ENCODE measurements at places on chromosomes 6 and 20.
A peak's percentile ranks its signal among the peaks of the same experiment; 100 is the strongest.

GRCh38 chr6:71410681-71411080 is 122.1 kb downstream of the OGFRL1 start:
- DNase-seq: no peak

DNA sequence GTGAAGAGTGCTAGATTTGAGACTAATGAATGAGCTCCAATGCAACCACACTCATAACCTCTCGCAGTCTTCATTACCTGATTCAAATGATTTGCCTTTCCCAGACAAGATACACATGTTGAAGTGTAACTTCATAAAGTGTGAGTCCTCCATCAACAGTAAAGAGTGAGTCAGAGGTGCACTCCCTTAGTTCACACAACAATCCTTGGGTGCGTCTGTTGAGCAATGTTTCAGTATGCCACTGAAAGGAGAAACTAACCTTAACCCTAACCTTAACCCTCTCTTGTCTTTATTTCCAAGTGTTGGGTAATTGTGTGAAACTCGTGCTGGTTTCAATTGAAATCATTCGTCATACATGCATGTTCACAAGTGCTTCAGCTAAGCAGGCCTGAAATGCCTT is 21.0 kb upstream of the RIN2 start:
- no peak for DNase-seq

DNA sequence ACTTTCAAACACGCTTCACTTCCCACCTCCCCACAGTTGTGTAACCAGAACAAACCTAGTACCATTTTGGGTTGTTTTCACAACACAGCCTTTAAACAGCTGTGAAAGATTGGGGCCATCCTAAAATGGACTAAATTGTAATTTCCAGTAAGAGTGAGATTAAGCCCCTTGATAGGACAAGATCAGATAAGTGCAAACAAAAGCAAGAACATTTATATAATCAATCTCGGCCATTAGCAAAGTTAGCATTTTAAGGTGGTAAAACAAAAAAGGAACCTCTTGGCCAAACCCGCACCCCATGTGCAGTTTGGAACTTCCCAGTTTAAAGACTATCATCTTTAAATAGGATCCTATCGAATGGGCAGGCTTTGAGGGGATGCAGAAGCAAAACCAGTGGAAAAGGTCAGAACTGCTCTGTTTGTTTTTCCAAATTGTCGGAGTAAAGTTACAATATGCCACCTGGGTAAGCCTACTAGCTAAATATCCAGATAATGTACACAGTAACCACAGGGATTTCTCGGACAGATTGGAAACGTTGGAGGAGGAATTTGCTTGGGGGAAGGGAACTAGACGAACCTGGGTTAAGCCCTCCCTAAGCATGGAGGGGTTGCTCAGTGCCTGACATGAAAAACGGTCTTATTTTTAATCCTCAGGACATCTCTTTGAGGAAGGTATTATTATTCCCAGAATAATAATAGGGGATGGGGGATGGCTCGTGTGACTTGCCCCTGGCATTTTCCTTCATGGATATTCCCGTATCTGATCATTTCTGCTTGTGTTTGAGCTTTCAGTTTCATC is 159.8 kb upstream of the SALL4 start:
- no peak for DNase-seq

DNA sequence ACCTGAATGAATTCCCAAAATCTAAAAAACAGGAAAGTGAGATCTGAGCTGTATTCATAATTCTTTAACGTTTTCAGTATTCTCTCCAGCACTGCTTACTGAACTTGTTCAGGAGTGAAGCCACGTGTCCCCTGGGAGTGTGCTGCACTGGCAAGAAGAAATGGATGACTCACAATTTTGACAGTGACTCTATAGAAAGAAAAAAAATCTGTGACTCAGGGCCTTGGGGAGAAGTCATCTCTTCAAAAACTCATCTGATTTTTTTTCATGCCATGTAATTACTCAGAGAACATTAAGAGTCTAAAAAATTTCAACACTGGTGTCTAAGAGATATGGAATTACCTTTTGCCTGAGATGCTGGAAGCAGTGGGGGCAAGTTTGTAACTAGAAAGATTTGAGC is 39.7 kb downstream of the ANKEF1 start:
- DNase-seq: no peak

GRCh38 chr6:61953851-61954250 is 332.2 kb downstream of the KHDRBS2 start:
- DNase-seq: no peak

- no peak for DNase-seq
Observed at GRCh38 chr6:113763311-113763766, 93.8 kb upstream of the MARCKS start.

GRCh38 chr6:131966443-131966842 is 15.3 kb upstream of the CCN2 start:
- no peak for DNase-seq

- no peak for DNase-seq
Observed at GRCh38 chr6:113630738-113631535, 226.2 kb upstream of the MARCKS start.

- peak; percentile 59 for DNase-seq
Observed at GRCh38 chr20:62133051-62133845, 9.9 kb downstream of the PSMA7 start.

DNA sequence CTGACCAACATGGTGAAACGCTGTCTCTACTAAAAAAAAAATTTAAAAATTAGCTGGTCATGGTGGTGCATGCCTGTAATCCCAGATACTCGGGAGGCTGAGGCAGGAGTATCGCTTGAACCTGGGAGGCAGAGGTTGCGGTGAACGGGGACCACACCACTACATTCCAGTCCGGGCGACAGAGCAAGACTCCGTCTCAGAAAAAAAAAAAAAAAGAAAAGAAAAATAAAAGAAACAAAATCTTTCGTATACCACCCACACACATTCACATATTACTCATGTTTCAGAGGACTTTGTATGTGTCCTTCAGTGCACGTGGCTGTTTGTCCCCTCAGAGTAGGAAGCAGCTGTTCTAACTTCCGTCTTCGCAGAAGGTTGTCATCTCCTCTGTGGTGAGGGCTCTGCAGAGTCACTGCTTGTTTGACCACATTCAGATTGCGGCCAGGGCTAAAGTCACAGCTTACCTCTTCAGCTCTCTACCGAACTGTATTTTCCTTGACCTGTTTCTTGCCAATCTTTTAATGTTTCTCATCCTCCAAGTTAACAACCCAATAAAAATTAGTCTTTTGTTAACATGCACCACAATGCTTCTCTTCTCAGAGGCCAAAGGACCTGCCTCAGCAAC is 36.6 kb upstream of the HIVEP1 start:
- peak; percentile 38 for DNase-seq

GRCh38 chr6:141451511-141452353 is 681.0 kb upstream of the GJE1 start:
- DNase-seq: no peak

DNA sequence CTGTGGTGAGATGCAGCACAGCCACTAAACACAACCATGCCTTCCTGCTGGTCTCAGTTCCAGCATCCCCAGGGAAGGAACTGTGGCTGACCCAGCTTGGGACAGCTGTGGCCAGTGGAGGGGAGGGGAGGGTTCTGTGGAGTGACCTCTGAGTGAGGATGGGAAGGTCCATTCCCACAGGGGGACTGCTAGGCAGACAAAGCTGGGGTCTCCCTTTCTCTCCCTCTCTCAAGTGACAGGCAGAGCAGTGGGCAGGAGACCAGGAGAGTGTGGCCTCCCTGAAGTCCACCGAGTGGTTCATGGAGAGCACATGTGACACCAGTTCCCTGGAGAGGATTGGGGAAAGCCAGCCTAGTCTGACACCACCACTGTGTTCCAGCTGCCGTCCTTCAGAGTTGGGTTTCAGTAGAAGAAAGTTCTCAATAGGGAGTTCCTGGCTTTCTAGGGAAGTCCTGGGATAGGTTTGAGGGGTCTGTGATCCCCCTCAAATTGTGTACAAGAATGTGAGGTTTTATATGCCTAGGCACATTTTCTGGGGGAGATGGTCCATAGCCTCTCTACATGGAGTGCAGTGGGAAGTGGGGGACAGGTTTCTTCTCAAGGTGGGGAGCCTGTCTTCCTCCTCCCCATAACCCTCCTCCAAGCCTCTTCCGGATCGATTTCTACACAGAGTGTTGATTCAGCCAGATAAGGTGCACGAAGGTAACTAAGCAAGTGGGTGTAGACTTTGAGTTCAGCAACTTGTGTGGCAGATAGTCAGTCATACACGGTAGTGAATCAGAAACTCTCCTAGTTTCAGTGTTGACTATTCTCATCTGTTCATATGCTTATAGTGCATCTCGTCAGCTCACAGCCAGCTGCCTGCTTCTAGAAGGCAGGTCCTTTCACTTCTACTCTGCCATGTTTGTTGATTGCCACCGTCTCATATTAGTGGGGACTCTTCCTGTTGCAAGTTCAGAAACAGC is 18.9 kb downstream of the MANBAL start:
- DNase-seq: no peak

GRCh38 chr20:40511478-40511877 is 177.6 kb downstream of the MAFB start:
- no peak for DNase-seq

- DNase-seq: no peak
Observed at GRCh38 chr6:113978084-113978675, 7.2 kb upstream of the HDAC2 start.

GRCh38 chr6:45531999-45532595 is 154.4 kb upstream of the SUPT3H start:
- DNase-seq: no peak

DNA sequence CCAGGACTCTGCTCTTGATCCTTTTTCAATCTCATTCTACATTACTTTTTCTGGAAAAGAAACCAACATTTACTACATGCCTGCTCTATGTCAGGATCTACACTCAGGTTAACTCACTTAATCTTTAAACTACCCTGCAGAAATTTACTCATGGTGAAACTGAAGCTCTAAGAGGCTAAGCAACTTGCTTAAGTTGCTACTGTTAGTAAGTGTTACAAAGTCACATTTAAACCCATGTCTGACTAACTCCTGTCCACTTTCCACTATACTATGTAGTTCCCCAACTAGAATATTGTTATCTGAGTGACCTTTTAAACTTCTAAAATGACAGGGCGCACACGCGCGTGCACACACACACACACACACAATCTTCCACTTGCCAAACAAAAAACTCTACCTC is 5.0 kb downstream of the CEP162 start:
- DNase-seq: no peak

DNA sequence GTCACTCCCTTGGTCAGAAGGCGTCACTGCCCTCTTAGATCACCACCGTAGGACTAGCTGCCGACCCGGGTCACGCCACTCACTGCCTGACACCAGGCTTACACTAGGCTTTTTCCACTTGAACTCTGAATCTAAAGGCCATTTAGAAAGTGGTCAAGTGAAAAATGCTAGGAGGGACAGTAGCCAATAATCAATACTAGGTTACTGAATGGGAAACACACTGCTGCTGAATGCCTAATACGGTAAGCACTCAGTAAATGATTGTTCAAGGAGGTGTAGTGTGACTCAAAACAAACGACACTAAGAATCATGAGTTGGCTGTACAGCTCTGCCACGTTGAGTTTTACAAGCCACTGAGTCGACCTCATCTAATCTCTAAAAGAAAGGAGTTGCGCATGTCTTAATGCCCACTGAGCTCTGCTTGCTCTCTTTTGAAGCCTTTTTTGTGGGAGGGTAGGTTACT is 760 bp upstream of the IBTK start:
- DNase-seq: no peak

GRCh38 chr6:170135461-170135820 is 155.4 kb downstream of the DLL1 start:
- DNase-seq: peak; percentile 40

DNA sequence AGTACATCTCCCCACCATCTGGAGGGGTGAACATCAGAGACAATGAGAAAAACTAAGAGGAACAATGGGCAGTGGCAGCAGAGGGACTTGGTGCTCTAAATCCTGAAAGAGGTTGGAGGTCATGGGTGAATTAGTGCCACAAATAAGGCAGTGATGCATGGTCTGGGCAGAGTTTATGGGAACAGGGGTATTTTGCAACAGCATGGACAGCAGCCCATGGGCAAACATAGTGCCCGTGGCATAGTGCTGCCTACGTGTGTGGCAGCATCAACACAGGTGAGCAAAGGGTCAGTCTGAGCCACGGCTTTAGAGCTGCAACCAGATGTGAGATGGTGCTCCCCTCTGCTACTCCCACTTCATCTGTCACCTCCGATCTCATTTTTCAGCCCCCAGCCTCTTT is 459.1 kb upstream of the CITED2 start:
- no peak for DNase-seq

DNA sequence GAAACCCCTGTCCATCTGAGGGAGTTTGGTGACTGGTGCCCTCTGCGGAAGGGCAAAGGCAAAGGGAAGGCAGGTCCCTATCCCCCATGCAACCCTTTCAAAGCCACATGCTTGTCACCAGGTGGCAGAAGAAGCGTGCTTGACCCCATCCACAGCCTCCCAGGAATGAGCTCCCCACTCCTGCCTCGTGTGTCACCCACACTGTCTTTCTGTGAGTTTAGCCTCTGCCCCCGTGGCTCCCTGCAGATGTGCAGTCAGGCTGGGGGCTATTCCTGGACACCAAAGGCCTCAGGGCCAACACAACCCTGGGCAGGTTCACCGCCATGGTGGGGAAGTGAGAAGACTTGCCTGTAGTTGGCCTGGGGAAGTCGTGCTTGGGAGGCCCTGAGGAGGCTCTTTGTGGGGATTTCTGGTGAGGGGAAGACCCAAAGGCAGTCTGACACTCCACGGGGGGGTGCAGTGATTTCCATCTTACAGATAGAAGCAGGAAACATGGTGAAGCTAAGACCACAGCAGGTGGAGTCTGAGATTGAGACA is 16.6 kb upstream of the PCMTD2 start:
- DNase-seq: no peak

GRCh38 chr6:39173270-39173669 is 56.0 kb downstream of the KCNK5 start:
- no peak for DNase-seq

DNA sequence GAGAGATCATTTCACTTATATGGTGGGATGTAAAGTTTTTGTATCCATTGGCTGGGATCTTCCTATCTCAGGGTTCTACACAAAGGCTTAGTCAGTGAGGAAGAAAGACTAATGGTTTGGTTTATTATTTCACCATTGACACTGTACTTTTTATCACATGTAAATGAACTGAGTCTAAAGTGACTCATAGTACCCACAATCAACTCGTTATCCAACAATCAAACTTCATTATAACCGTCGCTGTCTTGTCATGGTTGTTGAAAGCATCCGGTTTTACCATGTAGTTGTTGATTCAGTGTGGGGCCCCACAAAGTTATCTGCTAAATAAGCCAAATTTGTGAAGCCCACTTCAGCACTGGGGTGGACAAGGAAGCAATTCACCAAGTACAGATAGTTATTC is 55.8 kb upstream of the MTRF1L start:
- DNase-seq: no peak

- DNase-seq: no peak
Observed at GRCh38 chr6:68976260-68976659, 341.2 kb downstream of the ADGRB3 start.

- DNase-seq: no peak
Observed at GRCh38 chr20:44734938-44735337, 10.7 kb upstream of the KCNK15 start.

GRCh38 chr20:6384380-6384779 is 261.6 kb upstream of the FERMT1 start:
- no peak for DNase-seq

GRCh38 chr6:15434263-15434662 is 188.4 kb downstream of the JARID2 start:
- DNase-seq: no peak
